ENCODE measurements at places on chromosomes 16 and 17.
A peak's percentile ranks its signal among the peaks of the same experiment; 100 is the strongest.

- DNase-seq = no peak
Observed at GRCh38 chr16:75774197-75774596, 47.9 kb upstream of the CPHXL start.

- no peak for DNase-seq
Observed at GRCh38 chr16:77298418-77299360, 99.5 kb downstream of the SYCE1L start.

DNA sequence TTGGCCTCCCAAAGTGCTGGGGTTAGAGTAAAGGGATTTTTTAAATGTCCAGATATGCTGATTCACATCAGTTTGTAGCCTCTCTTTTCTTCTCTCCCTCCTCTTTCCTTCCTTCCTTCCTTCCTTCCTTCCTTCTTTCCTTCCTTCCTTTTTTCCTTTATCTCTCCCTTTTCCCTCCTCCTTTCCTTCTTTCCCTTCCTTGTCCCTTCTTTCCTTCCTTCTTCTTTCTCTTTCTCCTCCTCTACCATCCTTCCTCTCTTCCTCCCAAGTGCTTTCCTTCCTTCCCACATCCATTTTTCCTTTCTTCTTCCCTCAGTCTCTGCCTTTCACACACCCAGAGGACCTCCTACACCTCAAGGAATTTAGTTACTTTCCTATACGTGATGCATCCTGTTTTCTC, 671.8 kb downstream of the HS3ST4 start:
- no peak for DNase-seq

- DNase-seq = peak; percentile 68
Observed at GRCh38 chr17:68981288-68981687, 26.1 kb upstream of the ABCA8 start.

DNA sequence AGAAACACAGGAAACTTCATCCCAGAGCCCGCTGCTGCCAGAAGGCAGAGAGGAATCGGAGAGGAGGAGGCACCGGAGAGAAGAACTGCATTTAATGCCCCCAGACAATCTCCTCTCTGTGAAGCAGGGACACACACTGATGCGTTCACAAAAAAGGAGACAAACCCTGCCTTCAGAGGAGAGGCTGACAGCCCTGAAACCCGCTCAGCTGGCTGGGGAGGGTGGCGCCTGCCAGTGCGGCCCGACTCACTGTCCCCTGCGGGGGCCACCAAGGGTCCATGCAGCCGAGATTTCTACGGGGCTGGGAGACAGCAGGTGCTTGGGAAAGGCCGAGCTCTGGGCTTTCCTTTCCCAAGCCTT, 21.9 kb upstream of the CACNG1 start:
- no peak for DNase-seq

- no peak for DNase-seq
Observed at GRCh38 chr16:20897253-20897897, 2.8 kb downstream of the DCUN1D3 start.

- DNase-seq = peak; percentile 62
Observed at GRCh38 chr16:3119701-3120408, 7.5 kb downstream of the ZNF205 start.

DNA sequence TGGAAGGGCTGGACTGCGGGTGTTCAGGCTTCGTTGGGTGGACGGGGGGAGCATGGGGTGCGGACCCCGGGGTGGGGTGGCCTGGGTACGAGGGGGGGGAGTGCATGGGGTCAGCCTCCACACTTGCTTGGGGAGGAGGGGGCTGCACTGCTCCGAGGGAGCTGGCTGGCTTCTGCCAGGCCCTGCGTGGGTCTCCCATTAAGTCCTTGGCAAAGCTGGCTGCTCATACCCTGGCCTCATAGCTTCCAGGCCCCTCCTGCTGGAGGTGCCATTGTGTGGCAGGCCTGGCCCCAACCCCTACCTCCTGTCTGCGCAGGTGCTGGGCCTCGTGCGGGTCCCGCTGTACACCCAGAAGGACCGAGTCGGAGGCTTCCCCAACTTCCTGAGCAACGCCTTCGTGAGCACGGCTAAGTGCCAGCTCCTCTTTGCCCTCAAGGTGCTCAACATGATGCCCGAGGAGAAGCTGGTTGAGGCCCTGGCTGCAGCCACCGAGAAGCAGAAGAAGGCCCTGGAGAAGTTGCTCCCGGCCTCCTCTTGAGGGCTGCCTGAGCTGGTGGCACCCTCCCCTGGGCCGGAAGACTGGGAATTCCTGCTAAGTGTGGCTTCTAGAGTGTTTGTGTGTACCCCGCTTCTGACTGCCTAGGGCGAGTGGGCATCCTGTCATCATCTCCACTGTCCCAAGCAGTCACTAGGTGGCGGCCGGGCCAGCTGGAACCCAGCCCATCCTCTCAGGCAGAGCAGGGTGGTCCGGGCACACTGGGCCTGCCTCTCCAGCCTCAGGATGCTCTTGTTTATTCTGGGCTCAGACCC, 1.5 kb downstream of the NUDT16L1 start:
- peak; percentile 85 for DNase-seq

DNA sequence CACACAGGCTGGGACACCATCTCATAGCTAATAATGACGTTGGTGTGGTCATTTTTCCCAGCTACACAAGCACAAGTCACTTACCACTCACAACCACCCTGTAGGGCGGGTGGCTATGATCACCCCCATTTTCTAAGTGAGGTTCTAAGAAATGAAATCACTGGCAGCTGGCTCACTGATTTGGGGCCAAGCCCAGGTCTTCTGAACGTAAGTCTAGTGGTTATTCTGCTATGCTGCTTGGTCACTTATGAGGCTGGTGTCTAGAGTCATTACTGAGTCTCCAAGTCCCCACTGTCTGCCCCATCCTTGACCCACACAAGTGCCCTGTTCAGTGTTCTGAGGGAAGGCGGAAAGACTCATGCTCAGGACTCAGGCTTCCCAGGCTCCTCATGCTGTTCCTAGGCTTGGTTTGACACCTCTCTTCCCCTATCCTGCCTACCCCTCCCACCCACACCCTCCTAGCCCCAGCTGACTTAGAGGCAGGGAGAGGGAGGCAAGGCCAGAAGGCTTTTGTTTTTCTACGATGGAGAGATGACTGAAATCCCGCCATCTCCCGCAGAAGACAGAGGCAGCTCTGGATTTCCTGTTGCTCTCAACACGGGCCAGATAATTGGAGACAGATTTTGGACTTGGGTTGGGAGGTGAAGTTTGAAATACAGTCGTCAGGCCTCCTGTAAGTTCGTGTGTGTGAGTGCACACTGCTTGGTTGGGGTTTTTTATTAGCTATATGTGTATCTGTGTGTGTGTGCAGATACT, 32.2 kb downstream of the FZD2 start:
- no peak for DNase-seq

DNA sequence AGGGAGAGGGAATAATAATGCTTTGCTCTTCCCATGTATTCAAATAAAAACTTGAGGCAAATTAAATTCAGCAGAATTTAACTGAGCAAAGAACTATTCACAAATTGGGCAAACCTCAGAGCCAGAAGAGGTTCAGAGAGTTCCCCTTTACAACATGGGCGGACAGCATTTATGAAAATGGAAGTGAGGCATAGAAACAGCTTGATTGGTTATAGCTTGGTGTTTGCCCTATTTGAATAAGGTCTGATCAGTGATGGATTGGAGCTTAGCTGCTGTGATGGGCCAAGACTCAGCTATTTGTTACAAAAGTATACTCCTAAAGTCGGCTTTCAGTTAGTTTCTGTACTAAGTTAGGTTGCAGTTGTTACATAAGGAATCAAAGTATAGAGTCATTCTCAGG, 63.0 kb downstream of the TMEM100 start:
- DNase-seq = no peak

DNA sequence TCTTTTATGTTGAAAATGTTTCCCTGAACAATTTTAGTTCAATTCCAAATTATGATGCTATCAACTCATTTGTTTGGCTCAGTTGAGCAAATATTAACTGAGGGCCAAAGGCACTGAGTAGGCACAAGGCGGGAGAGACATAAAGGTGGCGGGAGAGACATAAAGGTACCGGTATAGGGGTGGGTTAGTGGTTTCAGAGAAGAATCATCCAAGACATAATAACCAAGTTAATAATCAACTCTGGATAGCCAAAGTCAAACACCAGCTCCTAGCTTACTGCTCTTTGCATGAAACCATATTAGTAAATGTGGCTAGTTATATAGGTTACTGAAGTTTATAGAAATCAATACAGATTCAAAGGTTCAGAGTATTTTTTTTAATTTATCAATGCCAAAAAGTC, 91.7 kb downstream of the RPGRIP1L start:
- no peak for DNase-seq

DNA sequence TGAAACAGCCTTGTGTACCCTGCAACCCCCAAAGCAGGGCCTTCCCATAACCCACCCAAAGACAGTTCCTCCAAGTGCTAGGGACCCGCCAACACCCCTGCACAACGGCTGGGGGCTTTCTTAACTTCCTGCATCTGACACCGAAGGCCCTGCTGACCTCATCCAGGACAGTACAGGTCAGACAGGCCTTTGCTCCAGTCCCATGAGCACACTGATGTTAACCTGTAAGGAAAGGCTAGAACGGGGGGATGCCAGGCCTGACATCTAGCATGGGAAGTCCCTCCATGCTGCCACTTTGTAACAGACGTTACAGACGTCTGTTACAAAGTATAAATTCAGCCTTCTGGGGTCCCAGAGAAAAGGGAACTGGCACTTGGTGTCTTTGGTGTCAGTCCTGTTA, 369.1 kb downstream of the CPPED1 start:
- no peak for DNase-seq

DNA sequence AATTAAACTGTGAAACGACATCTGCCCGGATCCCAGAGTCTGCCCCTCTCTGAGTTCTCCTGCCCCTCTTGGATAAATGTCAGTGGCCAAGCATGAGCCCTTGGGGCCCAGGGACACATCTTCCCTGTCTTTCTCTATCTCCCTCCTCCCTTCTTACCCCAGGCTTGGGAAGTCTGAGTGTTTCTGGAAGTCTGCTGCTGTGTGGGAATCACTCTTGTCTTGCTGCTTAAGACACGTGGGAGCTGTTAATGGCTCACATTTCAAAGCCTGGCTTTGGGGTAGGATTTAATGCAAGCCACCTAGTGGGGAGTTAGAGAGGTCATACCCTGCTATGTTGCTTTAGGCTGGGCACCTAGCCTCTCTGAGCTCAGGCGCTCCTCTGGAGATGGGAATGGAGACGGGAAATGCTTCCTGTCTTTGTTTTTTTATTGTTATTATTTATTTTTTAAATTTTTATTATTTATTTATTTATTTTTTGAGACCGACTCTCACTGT, 218.5 kb upstream of the CIBAR2 start:
- no peak for DNase-seq

GRCh38 chr16:35102780-35103403, 1643.5 kb downstream of the TP53TG3F start:
- DNase-seq = no peak

- DNase-seq = no peak
Observed at GRCh38 chr17:58383892-58384462, 32.0 kb upstream of the SUPT4H1 start.

GRCh38 chr17:32696426-32696825, 180.5 kb downstream of the MYO1D start:
- DNase-seq = no peak

GRCh38 chr16:56849690-56850680, 15.0 kb upstream of the SLC12A3 start:
- DNase-seq = no peak

DNA sequence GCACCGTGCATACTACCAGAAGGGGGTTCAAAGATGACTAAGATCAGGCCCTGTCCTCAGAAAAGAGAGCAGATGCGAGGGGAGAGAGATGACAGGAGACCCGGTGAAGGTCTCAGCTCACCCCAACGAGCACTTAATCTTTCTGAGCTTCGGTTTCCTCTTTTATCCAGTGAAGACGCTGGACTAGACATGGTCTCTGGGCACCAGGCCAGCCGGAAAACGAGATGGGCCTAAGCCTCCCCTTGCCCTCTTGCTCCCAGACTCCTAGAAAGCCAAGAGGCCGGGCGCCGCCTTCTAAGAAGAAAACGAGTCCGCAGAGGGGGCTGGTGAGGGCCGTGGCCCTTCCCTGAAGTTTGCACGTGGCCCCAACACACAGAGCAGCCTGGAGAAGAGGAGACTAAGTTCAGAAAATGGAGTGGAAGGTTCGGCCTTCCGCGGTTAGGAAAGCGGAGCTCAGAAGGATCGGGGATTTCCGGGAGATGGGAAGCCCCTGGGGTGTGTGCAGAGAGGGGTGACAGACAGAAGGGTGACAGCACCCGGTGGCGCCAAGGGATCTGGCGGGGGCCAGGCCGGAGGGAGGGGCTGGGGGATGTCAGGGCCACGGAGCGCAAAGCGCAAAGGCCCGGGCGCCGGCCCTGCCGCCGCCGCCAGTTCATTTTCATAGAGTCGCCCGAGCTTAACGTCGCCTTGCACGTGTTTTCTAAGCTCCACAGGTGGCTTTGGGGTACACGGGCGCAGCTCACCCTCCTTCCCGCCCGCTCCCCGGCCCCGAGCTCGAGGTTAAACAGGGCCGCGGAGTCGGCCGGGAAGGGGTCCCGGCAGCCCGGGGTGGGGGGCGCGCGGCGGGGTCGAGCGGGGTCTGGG, 42.1 kb upstream of the BHLHA9 start:
- peak; percentile 87 for DNase-seq

DNA sequence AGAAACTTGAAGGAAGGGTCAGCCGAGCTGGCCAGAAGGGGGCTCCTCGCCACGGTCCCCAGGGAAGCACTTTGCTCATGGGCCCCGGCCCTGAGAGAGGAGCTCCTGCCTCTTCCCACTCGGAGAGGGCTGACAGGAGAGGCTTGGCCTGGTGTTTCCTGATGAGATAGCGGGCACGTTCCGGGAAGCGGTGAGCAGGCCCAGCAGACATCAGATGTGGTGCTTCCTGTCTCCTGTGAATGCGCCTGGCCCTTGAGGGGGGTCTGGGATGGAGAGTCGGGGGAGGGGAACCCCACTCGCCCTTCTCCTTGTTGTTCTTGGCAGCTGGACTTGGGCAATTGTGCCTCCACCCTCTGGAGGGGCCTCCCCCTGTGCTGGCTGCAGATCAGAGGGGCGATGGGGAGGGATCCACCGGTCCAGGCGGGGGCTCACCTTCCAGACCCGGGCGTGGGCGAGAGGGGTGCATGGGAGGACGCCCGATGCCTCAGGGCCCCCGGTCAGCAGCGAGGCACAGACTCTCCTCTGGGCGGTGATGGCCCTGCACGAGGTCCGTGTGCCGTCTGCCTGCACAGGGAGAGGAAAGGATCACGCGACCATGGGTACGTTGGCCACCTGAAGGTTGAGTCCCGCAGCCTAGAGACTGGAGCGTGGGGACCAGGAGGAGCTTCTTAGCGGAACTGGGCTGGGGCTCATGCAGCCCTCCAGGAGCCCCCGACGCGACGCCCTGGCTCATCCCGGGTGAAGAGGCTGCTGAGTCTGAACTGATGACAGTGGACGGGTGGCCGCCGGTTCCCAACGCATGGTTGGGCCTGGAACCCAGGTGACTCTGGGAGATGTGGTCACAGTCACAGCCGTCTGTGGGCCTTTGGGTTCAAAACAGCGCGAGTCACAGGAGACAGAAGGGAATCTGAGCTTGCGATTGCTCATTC, 25.4 kb downstream of the METRNL start:
- DNase-seq = no peak

Data from right cardiac atrium (tissue), 5 donors.